ENCODE measurements at places on chromosomes 12 and 14.

DNA sequence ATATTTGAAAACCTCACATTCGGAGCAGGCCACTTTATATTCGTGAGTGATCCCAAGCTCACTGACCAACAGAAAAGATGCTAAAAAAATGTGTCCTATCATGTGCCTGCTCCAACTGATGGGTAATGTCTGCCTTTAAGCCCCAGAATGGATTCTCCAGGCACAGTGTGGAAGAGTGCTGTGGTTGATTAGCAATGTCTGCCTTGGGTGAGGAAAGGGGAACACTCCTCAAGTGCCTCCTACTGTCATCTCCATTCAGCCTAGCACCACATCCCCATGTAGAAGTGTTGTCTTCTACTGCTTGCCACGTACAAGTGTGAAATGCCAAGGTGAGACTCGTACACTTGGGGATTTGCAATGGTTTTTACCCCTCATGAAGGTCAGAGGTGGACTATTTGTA lies 199.3 kb downstream of the SLC41A2 start:
- no peak for DNase-seq

- DNase-seq, result no peak
Observed at GRCh38 chr12:67826946-67827720, 162.1 kb upstream of the IFNG-AS1 start.

DNA sequence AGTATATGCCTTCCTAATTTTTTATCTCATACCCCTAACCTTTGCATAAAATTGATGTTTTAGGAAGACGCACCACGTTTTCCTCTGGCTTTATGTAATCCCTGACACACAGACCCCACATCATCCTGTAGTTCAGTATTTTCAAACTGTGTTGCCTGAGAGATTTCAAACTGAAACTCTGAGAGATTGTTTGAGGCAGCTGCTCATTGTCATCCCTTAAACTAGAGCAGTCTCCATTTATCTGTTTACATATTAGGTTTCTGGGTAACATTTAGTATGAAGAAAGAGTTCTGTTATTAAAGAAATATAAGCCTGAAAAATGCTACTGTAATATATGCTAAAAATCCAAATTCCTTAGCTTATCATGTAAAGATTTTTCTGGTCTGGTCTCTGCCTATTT lies 24.3 kb downstream of the MNAT1 start:
- DNase-seq, result no peak

- DNase-seq, result no peak
Observed at GRCh38 chr12:121949648-121950397, 31.4 kb downstream of the CFAP251 start.

GRCh38 chr12:102169922-102170621 lies 27.6 kb downstream of the PMCH start:
- DNase-seq, result no peak

DNA sequence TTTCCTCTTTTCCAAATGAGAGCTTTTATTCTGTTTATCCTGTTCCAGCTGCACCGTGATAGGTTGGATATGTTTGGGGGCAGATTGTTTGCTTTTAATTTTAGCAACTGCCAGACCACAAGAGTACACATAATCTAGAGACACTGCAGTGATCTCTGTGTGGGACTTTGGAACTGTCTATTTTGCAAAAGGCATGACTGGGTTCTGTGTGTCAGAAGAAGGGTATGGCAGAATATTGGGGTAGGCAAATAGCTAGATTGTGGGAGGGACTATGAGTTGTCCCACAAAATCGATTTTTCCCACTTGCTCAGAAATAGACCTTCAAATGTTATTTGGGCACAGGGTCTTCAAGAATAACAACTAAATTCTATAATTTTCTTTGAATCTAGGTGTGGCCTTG lies 275.9 kb upstream of the KITLG start:
- no peak for DNase-seq

- DNase-seq, result no peak
Observed at GRCh38 chr14:66099451-66099850, 386.7 kb upstream of the CCDC196 start.

- peak; percentile 54 for DNase-seq
Observed at GRCh38 chr12:89384050-89384758, 31.9 kb upstream of the DUSP6 start.

DNA sequence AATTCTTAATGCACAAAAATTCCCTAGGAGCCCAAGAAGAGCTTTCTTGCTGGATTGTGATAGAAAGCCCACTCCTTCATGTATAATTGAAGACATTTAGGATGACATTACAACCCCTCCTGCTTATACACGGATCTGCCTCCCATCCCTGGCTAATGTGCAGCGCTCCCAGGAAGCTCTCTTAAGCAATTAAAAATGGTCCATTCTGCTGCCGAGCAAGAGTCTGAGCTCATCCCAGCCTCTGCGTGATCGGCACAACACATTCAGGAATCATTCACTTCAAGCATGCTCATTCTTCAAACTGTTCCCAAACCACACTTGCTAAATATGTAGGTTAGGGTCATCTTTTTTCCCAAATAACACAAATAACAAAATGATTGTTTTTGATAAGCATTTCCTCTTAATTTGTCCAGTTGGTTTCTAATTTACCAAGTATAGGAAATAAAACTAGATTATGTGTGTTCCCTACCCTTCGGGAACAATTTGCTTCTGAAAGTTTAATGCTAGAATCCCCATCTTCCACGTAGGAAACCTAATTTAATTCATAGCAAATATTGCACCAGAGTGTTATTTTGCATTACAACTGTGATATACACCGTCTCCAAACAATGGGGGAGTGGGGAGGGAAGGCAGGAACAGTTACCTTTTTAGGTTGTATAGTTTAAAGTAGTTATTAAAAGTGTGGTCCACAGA lies 17.3 kb upstream of the TMEM233 start:
- no peak for DNase-seq

DNA sequence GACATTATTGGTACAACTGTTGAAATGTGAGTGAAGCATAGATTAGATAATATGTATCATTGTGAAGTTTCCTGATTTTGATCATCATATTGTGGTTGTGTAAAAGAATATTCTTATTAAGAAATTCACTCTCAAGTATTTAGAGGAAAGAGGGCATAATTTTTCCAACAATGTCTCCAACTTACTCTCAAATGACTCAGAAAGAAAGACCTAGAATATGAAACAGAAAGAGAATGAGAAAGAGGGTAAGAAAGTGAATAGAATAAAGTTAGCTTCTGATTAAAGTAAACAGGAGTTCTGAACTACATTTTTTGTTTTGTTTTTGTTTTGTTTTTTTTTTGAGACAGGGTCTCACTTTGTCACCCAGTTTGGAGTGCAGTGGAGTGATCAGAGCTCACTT lies 123.0 kb downstream of the CPNE8 start:
- DNase-seq, result no peak

- no peak for DNase-seq
Observed at GRCh38 chr12:21644516-21644915, 13.1 kb downstream of the LDHB start.

DNA sequence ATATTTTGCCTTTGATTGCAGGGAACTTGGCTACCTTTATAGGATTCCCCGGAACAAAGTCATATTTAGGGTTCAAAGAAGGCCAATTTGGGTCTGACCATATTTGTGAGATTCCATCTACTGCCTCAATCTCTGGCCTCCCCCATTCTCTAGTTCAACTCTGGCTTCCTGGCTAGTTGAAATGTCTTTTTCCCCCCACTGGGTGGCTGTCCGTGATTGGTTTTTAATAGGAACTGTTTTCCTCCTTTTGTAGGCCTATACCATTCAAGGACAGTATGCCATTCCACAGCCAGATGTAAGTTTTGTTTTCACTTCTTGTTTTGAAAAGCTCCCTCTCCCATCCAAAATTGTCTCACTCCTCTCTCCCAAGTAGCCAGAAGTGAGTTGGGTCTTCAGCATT lies 13.8 kb downstream of the PCBP2 start:
- no peak for DNase-seq

DNA sequence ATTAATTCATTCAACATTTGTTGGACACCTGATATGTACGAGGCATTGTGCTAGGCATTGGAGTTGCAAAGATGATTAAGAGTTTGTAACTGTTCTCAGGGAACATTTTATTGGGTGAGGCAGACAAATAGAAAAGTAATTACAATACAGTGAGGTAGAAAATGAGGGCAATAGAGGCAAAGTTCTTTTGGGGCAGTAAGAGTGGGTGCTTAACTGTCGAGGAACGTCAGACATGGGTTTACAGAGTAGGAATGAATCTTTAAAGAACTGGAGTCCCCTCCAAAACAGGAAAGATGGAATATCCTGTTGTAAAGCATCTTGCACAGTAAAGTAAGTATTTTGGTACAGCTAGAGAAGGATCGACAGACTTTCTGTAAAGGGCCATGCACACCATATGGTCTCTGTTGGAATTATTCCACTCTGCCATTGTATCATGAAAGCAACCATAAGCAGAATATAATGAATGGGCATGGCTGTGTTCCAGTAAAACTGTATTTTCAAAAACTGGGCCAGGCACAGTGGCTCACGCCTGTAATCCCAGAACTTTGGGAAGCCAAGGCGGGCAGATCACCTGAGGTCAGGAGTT lies 9.1 kb downstream of the CREBL2 start:
- DNase-seq, result no peak

- no peak for DNase-seq
Observed at GRCh38 chr14:69093631-69094421, 59.1 kb downstream of the DCAF5 start.

DNA sequence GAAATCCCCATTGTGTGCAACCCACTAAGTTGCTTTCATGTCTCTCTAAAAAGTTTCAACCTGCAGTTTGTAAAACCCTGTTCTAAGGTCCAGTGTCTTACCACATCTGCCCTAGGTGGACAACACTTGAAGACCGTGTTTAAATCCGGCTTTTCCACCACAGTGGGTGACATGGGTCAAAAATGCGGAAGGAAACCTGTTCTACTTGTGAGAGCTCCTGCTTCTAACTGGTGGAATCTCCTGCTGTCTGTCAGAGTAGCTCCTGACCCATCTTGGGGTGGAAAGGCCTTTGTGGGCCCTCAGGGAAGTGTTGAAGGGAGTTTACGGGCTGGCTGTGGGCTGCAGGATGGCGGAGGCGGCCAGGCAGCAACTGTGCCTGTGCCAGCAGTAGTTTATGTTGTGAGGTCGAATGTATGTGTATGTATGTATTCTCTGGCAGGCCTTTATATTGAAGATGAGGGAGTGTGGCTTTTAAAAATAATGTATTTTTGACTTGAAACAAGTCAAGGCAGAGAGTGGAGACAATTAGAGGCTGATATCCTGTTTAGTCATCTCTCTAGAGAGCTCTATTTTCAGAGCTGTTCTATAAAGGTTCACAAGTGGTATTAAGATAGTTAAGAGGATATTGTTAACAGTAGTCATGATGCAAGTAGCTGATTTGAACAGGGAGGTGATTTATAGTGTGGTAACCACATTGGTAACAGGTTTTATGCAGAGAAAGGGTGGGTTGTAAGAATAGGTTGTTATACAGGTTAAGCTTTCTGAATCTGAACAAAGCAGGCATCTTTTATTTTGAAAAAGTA lies 67.0 kb downstream of the PRKCH start:
- no peak for DNase-seq

DNA sequence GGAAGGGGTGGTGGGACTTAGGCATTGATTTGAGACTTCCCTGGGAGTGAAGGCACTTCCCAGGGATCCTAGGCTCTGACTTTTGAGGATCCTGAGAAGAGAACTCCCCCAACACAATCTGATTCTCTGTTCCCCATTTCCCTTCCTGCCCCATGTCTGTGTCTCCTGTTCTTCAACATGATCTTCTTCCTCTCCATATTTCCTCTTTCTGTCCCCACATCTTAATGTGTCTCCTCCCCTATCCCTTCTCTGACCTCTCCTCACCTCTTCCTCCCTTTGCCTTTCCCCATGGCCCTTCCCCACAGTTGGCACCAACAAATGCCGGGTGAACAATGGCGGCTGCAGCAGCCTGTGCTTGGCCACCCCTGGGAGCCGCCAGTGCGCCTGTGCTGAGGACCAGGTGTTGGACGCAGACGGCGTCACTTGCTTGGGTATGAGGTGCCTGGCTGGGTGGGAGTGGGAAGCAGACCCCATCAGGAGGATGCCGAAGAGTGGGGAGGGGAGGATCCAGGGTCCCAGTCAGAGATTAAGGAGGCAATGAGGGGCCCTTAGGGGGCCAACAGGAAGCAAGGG lies 15.2 kb upstream of the LRP1-AS start:
- no peak for DNase-seq

DNA sequence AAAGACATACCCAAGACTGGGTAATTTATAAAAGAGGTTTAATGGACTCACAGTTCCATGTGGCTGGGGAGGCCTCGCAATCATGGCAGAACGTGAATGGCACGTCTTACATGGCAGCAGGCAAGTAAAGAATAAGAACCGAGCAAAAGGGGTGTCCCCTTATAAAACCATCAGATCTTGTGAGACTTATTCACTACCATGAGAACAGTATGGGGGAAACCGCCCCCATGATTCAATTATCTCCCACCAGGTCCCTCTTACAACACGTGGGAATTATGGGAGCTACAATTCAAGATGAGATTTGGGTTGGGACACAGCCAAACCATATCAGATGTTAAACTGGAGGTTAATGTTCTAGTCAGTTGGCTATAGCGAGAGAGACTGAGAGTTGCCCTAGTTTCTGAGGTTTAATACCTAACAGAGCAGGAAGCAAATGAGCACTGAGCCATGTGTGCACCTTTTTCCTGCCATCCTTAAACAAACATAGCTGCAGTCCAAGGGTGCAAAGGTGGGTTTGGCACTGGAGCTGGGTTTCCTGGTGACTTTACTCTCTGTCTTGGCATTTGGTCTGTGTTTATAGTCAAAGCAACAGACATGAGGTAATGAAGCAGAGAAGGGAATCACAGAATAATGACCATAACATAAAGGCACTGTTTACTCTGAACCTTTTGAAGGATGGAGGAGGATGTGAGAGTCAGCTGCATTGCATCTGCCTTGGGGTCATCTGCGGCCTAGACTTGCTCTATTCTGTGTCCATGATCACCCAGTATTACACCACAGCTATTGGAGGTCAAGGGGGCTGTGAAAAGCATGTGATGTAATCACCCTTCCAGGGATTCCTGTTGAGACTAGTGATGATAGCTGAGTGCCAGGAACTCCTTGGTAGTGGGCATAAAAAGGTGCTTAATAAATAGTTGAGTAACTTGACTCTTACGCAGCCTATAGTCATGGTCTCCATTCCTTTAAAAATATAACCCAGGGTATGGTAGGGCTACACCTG lies 83.6 kb upstream of the USP44 start:
- DNase-seq, result no peak

Measured in WTC11 (cell line).